Ecto neural progenitor cell (in vitro differentiated cells): ENCODE measurements at places on chromosomes 5 and 9.

DNA sequence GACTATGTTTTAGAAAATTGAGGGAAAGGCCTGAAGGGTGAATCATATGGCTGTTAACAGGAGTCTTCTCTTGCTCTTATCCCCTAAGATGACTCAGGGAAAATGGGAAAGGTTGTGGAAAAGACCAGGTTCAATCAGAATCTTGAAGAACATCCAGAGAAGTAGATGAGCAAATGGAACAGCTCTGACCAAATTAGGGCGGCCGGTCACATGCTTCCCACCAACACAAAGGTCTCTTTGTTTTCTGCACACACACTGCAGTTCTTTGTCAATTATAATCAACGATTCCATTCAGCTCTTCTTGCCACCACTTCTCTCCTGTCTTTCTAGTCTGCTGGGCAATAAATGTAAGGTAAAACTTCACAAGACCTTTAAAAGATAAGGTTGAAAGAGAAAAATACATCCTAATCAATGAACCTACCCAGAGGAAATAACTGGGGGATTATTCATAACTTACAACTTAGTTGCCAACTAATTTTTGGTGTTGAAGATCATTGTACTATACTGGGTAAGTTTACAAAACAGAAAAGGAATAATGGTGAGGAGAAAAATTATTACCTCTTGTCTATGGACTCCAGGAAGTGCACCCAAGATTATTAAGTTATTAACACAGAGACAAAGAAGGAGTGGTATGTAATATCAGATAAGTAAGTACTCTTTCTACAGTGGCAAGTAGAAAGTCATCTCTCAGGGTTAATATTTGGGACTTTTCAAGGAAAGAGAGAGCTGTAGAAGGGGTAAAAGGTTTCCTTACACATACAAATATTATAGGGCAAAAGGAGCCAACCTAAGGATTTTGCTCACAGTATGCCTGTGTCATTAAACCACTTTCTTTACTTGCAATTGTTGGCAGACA, 441.9 kb upstream of the PIK3R1 start:
- DNase-seq: no peak

GRCh38 chr9:114694719-114695269, 12.8 kb upstream of the TEX48 start:
- DNase-seq: no peak

DNA sequence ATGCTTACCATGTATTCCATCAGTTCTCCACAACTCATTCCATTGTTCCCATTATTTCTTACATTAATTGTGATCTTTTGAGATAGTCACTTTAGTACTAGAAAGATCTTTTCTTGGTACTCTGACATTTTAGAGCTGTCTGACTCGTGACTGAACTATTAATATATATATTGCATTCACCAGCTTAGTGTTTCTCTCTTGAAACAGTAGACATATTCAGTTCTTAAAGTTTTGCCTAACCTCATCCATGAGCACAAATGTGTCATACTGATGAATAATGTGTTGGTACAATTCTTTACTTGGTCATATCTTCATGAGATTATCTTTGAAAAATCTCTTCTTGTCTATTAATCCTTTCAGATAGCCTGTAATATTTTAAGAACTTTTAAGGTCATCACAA, 74.3 kb downstream of the NLN start:
- no peak for DNase-seq

GRCh38 chr9:134712926-134713325, 71.3 kb downstream of the COL5A1 start:
- no peak for DNase-seq

- no peak for DNase-seq
These were observed 2.2 kb downstream of the DNAJB5 start for GRCh38 chr9:34991607-34992375.

GRCh38 chr5:147483961-147484707, 25.7 kb downstream of the DPYSL3 start:
- no peak for DNase-seq

- no peak for DNase-seq
These were observed 446.4 kb downstream of the KIF4B start for GRCh38 chr5:155459889-155460500.

- DNase-seq: peak; percentile 87
These were observed 191.6 kb upstream of the MSX2 start for GRCh38 chr5:174532455-174533453.

DNA sequence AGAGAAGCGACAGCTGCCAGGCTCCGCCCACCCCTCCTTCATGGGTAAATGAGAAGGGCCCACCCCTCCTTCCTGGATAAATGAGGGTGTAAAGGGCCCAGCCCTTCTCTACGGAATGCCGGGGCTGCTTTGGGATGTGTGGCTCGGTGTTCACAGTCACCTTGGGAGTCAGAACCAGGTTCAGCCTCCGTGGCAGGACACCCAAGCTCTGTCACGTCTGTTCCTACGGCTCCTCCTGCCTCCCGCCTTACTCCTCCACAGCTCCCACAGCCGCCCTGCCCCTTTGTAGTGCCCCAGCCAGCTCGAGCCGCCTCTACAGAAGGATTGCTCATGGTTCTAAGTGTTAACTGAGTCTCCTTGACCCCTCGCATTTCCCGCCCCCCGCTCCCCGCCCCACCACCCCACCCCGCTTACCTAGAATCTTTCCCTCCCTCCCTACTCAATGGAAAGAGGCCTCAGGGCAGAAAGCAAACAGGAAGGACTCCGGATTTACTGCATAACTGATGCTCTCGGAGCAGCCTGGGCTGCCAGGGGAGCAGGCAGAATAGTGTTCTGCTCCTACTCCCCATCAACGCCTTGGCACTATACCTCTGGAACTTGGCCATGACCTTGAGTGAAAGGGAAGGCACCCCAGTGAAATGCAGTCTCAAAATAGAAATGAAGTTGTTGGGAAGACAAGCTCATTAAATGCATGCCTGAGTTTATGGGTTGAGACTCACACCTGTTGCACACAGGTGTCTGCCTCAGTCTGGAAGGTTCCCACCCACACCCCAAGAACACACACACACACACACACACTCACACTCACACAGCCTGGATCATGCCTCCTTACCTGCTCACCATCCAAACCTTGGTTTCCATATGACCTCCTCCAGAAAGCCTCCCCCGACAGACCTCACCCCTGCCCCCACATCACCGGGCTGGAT, 59.6 kb downstream of the NEURL1B start:
- DNase-seq: peak; percentile 72

- no peak for DNase-seq
These were observed 58.2 kb upstream of the PRR16 start for GRCh38 chr5:120405923-120406322.

GRCh38 chr9:129310666-129311350, 132.7 kb upstream of the IER5L start:
- no peak for DNase-seq

DNA sequence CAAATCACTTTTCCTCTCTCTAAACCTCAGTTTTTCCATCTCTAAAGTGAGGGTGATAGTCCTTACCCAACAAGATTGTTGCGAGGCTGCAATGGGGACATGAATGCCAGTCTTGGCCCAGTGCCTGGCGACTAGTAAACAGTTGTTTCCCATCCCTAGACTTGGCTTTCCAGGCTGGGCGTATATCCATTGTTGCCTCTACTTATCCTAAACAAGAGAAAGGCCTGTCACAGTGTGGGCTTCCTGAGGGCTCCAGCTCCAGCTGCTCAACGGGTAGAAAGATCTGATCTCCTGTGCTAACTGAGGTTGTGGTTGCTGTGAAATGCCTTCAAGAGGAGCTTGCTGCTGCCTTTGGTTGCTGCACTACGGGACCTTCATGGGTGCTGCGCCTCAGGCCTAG, 142.0 kb downstream of the NSG2 start:
- no peak for DNase-seq

DNA sequence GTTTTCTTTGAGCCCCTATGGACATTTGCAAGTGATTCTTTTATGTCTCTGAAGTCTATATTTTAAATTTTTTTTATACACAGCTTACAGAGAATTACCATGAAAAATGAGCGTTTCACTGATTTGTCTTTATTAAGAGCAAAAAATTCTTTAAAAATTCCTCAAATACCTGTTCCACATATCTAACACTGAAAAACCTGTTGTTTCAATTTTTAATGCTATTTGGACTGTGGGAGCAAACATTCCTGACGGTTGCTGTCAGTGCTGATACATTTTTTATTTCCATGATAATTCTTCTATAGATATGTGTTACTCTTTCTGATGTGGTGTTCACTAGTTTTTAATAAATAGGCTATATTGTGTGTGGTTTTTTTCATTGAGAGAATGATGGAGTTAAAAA, 199.8 kb downstream of the GDNF start:
- no peak for DNase-seq

DNA sequence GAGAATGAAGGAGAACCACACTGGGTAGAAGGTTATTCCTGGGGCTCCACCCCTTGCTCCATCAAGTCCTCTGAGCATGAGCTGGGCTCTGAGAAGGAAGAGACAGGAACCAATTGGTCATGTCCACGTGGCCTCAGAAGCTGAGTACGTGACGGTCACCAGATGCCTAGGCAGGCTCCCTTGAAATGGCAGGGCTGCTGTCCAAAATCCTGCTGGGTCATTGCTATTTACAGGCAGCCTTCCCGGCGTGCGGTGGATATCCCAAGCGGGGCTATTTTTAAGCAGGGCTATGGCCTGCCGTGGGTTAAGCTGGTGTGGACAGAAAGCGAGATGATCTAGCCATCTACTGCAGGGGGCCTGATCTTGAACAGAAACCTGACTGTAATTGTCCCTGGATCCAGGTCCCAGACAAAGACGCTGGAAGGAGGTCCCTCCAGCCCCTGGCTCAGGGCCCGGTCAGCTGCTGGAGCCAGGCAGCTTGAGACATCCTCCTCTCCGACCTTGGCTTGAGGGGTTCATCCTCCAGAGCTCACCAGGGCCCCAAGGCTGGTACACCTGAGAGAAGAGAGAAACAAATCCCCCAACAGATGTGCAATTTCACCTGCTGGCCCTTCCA, 550 bp upstream of the CKMT2 start:
- no peak for DNase-seq

DNA sequence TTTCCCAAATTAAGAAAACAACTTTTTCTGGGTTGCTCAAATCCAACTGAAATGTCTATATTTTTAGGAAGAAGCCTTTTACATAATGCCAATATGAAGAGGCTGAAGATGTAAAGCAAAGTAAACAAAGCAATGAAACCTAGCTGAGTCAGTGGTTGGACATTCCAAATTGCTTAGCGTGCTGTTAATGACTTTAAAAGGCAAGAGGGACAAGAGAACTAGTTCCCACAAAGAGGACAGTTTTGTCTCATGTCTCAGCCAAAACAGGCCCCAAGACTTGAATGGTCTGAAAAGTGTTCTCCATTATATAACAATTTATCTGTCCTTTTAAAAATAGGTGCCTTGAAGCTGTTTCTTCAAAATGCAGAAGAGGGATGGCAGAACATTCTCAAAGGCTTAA, 407.0 kb downstream of the ENC1 start:
- no peak for DNase-seq

DNA sequence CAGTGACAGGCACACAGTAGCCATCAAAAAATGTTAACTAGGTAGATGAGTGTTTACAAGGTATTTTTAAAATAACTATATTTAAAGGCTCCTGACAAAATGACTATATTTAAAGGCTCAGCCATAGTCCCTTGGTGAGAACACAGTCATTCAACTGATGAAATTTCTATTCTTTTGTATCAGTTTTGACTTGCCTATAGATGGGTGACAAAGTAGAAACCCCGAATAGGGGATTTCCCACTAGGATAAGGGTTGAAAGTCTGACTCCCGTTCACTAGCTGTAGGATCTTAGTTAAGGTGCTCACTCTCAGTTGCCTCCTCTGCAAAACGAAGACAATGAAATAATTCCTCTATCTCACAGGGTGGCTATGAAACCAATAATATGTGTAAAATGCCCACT, 218.2 kb downstream of the TSSK1B start:
- no peak for DNase-seq

DNA sequence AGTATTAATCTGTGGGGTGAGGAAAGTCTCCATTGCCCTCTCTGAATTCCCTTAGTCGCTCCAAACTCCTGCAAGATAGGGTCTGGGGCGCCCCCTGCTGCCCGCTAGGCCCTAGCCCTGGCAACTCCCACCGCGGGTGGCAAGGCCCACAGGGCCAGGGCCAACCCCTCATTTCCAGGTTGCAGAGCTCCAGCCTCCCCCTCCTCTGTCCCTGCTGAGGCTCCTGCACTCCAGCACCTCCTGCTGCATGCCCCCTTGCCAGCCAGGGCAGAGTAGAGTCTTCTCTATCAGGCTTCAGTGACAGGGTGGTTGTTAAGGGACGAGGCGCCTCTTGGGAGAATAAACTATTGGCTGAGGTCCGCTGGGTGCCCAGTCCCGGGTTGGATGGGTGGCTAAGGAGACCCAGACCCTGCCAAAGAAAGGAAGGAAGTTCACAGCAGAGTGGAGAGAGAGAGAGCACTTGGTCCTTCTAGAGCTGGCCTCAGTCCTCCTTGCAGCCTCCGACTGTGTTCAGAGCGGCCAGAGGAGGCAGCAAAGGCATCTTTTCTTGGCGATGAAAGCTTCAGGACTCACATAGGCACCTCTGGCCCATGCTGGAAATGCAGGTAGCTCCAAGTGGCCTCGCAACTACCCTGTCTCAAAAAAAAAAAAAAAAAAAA, 45.6 kb downstream of the SAR1B start:
- DNase-seq: peak; percentile 89

DNA sequence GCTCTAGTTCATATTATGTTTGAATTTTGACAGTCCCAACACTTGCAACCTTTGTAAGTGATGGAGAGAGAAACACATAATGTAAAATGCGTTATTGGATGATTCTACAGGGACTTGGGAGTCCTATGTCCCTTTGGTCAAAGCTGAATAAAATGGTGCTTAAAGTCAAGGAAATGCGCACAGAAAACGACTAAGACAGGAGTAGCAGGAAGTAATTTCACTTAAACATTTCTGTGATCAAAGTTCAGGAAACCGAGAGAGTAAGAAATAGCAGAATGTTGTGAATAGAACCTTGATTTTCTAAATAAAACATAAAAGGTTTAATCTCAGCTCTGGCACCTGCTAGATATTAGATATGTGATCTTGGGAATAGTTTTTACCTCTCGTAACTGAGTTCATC, 2339.2 kb downstream of the MAT2B start:
- no peak for DNase-seq

- no peak for DNase-seq
These were observed 211.9 kb downstream of the PAX5 start for GRCh38 chr9:36822201-36822600.

- DNase-seq: no peak
These were observed 6.8 kb upstream of the WDR41 start for GRCh38 chr5:77498952-77499351.

DNA sequence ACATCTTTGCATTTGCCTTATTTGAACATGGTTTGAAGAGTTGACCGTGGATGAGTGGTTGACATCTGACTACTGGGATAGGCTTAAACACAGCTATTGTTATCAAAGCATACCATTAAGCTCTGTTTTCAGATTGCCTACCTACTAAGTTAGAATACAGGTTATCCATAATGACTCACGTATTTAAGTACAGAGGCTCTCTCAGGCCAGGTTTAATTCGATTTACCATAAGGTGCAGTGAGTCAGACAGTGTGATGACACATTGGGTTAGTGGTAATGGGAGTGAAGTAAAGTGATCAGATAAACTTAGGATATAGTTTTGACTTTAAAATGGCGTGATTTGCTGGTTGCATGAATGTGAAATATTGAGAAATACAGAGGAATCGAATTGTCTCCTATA, 732.0 kb upstream of the CTNND2 start:
- DNase-seq: no peak

GRCh38 chr9:22216730-22217172, 207.6 kb upstream of the CDKN2B start:
- DNase-seq: no peak
